ENCODE measurements at places on chromosomes 13 and 19.

DNA sequence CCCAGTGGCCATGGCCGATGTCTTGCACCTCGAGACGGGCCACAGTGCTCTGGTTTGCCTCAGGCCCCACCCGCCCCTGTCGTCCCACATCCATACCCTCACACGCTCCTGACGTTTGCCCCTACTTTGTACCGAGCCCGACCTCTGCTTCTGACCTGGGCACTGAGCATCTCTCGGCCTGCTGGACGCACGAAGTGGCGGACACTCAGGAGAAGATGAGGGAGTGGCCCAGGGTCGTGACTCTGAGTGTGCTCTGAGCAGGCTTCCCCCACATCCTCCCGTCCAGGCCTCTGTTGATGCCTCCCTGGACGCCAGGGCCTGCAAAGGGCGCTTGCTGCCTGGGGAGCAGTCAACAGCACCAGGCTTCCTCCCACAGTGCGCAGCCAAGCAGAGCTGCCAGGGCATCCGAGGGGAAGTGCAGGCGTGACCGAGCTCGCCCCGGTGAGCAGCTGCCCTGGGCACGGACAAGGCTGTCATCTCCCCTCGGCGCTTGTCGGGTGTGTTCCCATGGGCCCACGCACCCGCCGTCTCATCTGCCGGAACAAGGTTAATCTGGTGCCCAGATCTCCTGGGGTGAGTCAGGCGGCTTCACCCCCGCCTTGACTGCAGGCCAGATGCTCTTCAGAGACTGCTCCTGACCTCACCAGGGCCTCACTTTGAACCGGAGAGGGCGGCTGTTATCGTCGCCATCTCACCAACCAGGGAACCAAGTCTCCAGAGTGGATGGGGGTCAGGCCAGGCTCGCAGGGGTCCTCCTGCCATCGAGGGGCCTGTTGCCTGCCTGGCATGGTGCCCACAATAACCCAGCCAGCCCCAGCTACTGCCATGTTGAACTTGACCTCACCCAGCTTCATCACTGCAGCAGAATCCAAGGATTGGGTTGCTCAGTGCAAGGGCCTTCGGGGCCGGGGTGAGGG is 27.2 kb downstream of the COMP start:
- no peak for DNase-seq

DNA sequence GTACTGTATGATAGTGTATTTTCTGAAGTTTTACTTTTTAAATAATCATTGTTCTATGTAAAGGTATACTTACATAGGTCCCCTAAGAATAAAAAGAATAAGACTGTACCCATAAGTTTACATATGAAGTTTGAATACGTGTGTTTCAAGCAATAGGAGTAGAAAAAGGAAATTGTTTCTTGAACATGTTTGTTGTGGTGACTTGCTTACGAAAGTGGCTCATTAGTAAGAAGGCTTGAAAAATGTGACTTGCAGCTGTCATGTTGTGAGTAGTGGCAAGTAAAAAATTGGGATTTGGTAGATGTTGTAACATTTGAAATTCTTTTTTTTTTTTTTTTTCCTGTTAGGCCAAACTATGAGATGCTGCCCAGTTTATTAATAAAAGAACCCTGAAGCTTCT is 203.3 kb downstream of the LMO7 start:
- no peak for DNase-seq

- DNase-seq, result peak; percentile 96
Observed at GRCh38 chr19:47035127-47036096, 13.0 kb downstream of the TMEM160 start.

GRCh38 chr19:55635856-55636440 is 4.9 kb upstream of the ZNF580 start:
- no peak for DNase-seq

- no peak for DNase-seq
Observed at GRCh38 chr19:14443632-14444216, 10.6 kb downstream of the PKN1 start.

- DNase-seq, result no peak
Observed at GRCh38 chr13:43880214-43880855, 631 bp downstream of the LACC1 start.

GRCh38 chr13:24187185-24187584 is 26.7 kb downstream of the SPATA13 start:
- DNase-seq, result no peak

- DNase-seq, result no peak
Observed at GRCh38 chr13:23730251-23730650, 158.9 kb downstream of the MIPEP start.

GRCh38 chr19:44430956-44431355 is 17.3 kb downstream of the ZNF229 start:
- DNase-seq, result no peak

GRCh38 chr13:99756281-99756680 is 215.3 kb downstream of the ZIC5 start:
- DNase-seq, result no peak

DNA sequence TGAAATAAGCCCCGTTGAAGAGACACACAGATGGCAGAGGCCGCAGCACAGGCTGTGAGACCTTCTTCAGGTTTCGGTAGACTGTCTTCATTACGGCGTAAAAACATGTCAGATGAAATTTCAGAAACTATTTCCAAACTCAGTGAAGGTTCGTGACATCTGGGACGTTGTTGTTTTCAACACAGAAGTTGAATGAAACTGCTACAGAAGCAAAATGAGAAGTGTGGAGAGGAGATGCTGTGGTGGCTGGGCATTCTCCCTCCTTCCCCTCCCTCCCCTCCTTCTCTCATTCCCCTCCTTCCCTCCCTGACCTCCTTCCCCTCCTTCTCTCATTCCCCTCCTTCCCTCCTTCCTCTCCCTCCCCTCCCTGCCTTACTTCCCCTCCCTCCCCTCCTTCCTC is 113.6 kb downstream of the ATP11A start:
- no peak for DNase-seq

Data from activated CD8-positive, alpha-beta memory T cell treated with anti-CD3 and anti-CD28 coated beads, Interleukin-2, amount 50 U/mL, for 4 hours (primary cell).